ENCODE measurements at places on chromosomes 13 and 19.

DNA sequence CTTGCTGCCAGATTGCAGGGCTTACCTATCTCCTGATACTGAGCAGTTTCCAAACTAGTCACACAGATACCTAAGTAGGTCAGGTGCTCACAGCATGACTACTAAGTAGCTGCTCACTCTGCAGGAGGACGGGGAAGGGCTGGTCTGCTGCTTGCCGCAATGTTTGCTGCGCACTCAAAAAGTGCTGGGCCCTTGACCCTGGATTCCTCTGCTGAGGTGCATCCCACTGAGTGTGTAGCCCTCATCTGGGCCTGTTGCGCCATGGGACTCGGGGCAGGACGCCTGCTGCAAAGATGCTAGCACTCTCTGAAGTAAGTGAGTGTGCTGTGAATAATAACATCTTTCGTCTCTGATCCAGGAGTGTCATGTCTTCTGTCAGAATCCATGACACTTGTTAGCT, 59.2 kb upstream of the MEDAG start:
- no peak for DNase-seq

- DNase-seq: peak; percentile 54
Measured at GRCh38 chr19:10461047-10461949, 41.0 kb downstream of the PDE4A start.

DNA sequence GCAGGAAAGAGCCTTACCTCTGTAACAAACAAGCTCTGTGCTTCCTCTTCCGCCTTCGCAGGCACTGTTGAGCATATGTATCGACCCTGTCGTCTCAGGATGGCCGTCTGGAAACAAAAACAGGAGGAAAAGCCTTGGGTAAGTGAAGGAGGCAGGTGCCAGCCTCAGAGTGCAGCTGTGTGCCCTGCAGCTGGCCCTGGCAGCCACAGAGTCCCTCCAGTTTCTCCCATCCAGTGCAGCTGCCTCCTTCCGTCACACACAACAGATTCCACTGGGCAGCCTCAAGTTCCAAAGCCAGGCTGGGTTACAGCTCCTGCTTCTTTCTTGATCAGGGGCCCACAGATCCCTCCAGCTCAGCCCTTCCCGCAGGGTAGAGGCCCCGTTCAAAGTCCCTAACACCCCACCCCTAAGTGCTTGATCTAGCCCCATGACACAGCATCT, 47.7 kb downstream of the DOCK9 start:
- DNase-seq: no peak

DNA sequence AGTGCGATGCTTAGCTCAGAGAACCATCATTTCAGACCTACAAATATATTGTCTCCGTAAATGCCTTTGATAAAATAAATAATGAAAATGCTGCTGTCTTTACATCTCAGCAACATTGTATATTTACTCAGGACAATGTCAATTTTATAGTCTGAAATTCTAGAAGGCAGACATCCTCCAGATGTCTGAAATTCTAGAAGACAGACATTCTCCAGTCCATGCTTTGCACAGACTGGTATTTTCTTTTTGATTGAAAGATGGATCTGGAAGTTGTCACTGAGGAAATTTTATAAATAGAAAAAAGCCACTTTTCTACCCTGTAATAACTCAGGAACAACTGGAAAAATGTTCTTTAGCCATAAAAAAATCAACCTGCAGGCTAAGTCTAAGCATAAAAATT, 2293.3 kb downstream of the PCDH9 start:
- DNase-seq: no peak

DNA sequence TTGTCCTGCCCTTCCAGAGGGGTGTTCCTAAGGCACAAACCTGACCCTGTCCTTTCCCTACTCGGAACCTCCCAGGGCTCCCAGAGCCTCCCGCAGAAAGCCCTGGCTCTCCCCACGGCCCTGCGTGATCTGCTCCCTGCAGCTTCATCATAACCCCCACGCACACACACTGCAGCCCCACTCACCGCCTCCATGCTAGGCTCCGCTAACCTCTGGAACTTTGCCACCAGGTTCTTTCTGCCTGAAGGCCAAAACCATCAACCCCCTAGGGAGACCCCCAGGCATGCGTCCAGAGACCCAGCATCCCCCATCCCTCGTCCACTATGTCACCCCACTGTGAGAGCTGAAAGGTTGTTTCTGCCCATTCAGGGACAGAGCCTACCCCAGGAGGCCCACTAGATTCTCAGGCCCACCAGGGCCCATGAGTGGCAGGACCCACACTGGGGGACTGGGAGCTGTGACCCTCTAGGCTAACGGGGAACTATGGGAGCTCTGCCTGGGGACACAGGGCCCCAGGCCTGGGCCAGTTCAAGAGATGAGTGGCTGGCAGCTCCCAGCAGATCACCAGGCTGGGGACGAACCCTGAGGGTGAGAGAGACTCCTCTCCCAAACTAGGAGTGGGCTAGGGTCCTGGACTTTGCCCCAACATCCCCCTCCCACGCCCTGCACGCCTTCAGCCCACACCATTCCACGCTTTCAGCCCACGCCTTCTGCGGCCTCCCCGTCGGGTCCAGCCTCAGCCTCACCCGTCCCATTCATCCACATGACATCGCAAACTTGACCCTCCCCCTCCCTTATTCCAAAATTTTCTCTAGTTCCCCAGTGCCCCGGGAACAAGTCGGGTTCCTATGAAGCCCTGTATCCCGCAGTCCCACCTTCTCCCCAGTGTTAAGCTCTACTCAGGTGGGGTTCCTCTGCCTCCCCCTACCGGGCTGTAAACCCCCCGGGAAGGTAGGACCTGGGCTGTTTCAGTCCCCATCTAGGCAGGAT, 33.2 kb upstream of the PNMA8B start:
- no peak for DNase-seq

DNA sequence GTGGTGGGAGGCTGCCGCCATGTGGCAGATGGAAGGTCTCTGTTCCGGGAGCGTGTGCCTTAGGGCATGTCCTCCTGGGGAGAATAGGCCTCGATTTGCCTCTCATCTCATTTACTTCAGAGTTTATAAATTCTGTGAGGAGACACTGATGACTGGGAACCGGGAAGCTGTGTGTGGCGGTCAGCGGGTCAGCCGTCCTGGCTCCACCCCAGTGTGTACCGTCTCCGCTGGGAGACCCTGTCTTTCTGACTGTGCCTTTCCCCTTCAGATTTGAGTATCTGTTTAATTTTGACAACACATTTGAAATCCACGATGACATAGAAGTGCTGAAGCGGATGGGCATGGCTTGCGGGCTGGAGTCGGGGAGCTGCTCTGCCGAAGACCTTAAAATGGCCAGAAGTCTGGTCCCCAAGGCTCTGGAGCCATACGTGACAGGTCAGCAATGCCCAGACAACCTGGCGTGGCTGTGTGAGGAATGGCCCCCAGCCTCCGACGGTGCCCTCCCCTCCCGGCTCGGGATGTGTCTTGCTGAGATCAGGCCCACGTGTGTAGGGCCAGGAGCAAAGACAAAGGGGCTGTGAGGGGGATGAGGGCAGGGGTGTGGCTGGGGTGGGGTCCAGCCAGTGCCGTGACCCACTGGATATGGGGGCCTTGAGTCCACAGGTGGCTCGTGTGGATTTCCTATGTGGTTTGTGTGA, 21.6 kb downstream of the ATP4B start:
- no peak for DNase-seq

Measured in GM04504 (cell line).